ENCODE measurements at places on chromosomes 12 and 14. TPM values are rescaled to one million over a fixed set of nuclear protein-coding genes. Genes with fewer than 3 reads are reported as not detected.

DNA sequence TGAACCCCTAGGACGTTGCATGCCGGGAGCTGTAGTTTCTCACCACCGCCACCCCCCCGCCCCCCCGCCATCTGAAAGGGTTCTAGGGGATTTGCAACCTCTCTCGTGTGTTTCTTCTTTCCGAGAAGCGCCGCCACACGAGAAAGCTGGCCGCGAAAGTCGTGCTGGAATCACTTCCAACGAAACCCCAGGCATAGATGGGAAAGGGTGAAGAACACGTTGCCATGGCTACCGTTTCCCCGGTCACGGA lies 501 bp upstream of the HSP90B1 start:
- DNase-seq, result no peak

DNA sequence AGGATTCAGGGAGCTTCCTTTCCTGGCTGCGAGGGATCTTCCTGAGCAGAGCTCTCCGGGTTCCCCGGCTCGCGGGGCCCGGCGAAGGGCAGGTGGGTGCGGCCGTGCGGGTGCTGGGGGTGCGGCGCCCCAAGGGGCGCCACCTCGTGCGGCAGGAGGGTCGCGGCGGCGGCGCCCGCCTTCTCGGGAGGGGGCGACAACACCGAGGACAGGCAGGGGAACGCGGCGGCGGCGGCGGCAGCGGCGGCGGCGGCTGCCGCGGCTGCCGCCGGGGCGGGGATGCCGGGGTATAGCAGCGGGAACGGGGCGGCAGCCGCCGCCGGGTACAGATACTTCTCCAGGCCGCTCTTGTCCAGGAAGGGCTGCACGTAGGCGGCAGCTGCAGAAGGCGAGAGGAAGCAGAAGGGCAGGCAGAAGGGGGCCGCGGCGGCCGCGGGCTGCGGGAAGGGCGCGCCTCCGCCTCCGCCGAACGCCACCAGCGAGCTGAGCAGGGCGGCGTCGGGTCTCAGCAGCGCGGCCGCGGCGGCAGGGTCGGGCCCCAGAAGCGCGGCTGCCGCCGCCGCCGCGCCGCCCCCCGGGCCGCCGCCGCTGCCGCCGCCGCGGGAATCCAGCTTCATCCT lies 2.7 kb downstream of the BHLHE41 start:
- DNase-seq, result no peak

GRCh38 chr12:124665511-124665910 lies 98.1 kb upstream of the NCOR2 start:
- no peak for DNase-seq

DNA sequence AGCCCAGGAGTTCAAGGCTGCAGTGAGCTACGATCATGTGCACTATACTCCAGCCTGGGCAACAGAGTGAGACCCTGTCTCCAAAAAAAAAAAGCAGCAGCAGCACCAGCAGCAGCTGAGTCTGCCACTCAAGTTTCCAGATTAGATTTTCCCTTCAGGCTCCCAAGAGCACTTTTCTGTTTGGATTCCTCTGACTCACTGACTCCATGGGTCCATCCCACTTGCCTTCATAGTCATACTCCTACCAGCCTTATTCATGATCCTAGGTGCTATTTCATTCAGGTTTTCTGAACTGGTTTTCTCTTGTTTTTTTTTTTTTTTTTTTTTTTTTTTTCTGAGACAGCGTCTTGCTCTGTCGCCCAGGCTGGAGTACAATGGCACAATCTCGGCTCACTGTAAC lies 6.8 kb upstream of the TWF1 start:
- DNase-seq, result no peak

DNA sequence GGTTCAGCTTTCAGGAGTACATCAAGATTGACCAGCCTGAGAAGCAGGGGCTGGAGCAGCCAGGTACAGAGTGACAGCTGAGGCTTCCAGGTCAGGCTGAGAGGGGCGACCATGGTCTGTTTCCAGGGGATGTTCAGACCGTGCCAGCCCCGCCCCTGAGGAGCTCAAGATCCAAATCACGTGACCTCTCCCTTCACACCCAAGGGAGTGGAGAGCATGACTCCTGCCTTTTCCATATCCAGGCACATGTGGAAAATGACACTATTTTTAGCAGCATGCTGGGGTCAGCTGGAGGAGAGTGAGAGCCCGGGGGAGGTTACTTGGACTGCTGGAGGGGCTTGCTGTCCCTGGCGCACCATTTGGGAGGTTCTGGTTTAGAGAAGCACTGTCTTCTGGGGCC lies 92.7 kb downstream of the B4GALNT3 start:
- DNase-seq, result no peak

DNA sequence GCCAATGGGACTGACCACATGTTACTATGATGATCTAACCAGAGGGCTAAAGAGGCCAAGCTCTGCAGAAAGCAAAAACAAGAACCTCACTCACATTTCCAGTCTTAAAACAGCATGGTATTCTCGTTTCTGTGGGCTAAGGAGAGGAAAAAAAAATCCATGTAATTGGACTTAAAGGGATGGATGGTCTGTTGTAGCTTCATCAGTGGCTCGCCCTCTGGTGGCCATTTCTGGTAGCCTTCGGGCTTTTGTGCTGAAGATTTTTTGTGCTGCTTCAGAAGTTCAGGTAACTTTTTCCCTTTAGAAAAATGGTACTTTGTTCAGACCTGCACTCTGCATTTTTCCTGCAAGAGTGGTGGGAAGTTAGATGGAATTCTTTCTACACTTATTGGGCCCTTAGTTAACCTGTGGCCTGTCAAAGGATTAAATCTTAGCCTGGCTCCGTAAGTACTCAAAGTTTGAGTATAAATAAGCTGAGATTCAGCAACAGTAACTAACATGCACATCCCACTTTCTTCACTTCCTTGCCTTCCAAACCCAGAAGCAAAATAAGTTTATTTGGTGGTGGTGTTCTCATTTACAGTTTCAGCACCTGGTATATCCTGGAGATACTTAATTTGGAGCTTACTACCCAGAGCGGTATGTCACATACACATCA lies 22.3 kb downstream of the DCAF4 start:
- DNase-seq, result peak; percentile 51

DNA sequence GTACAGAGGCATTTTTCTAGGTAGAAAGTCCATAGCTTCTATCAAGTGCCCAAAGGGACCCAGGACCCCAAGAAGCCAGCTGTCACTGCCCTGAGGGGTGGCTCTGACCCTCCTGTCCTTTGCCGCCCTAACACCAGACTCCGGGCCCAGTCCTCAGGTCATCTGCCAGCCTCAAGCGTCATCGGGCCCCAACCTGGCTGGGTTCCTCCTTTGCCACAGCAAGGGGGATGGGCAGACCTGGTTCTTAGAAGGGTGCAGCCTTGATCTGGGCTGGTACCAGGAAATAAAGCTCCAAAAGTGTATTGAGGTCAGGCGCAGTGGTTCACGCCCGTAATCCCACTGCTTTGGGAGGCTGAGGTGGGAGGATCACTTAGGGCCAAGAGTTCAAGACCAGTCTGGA lies 27.1 kb upstream of the FAM222A start:
- no peak for DNase-seq

- DNase-seq, result no peak
Observed at GRCh38 chr14:97388408-97388807, 591.2 kb downstream of the VRK1 start.

DNA sequence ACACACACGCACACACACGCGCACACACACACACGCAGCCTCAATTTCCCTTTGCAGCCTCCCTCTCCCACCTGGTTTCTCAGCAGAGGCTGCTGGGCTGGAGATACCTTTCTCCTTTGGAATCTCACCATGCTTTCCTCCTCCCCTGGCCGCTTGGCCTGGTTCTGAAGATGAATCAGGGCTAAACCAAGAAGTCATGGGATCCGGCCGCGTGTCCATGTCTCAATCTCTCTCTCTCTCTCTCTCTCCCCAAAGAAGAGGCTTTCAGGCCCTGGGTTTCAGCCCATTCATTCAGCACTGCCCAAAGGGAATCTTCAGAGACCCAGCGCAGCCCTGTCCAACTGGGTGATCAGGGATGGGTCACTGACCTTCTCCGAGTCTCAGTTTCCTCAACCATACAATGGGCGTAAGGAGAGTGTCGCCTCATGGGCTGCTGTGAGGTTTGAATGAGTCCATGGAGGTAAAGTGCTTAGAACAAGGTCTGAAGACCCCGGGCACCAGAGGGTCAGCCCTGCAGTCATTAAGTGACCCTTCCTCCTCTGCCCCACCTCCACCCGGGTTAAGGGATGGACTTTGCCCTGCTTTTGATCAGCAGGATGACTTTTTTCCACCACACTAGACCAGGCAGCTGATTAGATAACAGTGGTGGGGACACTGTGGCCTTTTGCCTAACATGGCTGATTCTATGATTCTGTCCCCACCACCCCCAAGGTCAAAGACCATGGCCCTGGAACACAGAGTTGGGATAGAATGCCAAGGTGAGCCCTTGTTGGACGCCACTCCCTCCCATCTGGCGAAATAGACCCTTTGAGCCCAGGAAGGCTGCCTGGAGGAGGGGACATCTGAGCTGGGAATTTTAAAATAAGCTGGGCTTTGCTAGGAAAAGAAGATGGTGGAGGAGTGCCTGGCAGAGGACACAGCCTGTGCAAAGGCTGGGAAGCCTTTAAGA lies 42.1 kb downstream of the SCARB1 start:
- DNase-seq, result no peak

DNA sequence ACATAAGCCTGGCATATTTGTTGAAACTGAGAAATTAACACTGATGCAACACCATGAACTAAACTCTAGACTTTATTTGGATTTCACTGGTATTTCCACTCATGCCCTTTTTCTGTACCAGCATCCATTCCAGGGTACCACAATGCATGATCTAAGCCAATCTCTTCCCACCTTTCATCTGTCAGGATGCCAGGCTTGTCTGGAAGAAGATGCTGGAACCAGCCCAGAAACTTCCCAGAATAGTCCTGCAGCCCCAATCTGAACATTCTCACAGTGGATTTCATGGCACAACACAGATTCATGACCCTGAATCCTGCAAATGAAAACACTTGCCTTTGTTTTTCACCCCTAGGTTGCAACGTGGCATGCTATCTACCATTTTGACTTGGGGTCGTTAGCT lies 189.3 kb upstream of the LHX5 start:
- DNase-seq, result no peak

DNA sequence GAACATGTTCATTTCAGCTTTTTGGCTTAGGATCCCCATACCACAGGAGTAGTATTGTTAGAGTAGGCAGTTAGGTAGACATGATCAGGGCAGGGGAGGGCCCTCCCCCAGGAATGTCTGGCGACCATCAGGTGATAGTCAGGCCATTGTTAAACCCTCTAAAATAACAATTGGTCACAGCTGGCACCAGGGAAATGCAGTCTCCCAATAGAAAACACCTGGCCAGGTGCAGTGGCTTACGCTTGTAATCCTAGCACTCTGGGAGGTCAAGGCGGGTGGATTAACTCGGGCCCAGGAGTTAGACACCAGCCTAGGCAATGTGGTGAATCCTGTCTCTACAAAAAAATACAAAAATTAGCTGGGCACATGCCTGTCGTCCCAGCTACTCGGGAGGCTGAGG lies 187.1 kb downstream of the MON2 start:
- DNase-seq, result no peak

- DNase-seq, result no peak
Observed at GRCh38 chr14:54532111-54533012, 22.7 kb downstream of the CGRRF1 start.

DNA sequence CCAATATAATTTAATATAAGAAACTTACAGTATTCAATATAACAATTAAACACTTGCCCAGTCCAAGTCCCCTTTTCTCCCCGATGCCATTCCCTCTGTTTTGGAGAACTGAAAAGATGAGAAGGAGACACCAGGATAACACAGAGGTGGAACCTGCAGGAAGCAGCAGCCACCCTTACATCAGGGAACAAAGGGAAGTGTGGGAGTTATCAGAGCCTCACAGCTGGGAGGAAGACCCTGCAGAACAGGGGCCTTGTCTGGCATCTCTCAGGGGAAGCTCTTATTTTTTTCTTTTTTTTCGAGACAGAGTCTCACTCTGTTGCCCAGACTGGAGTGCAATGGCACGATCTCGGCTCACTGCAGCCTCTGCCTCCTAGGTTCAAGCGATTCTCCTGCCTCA lies 52.6 kb downstream of the CALM1 start:
- no peak for DNase-seq

- DNase-seq, result no peak
Observed at GRCh38 chr12:124191024-124191359, 103.9 kb upstream of the RFLNA start.

- DNase-seq, result no peak
Observed at GRCh38 chr12:121366063-121366459, 13.8 kb upstream of the ANAPC5 start.

SSTR1 gene
- not detected for total RNA-seq

KRT78 gene
- total RNA-seq, result not detected

SCN8A gene
- total RNA-seq, result 0.44 TPM

EGLN3 gene
- 7.6 TPM for total RNA-seq

Measured in T-cell (primary cell).